Fibroblast of upper back skin (primary cell): ENCODE measurements at places on chromosomes 1 and 21.

DNA sequence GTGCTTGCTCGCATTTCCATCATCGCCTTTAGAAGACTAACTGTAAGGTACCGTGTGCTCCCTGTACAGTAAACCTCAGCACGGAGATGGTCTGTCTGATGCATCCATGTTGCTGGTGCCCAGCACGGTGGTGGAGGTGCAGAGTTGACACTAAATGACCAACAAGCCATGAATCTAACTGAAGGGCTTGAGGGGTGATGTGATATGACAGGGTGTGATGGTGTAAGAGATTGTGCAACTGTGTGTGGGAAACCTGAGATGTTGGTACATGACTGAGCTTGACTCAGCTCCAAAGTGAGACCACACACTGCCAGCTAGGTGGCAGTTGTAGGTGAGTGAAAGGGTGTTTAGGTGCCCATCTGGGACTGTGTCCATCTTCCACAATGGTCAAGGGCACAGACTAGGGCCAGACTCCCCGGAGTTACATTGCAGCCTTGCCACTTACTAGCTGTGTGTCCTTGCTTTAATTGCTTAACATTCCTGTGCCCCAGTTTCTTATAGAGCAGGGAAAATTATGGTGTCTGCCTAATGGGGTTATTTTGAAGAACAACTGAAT is 21.4 kb downstream of the SLC2A1 start:
- peak; percentile 67 for DNase-seq

DNA sequence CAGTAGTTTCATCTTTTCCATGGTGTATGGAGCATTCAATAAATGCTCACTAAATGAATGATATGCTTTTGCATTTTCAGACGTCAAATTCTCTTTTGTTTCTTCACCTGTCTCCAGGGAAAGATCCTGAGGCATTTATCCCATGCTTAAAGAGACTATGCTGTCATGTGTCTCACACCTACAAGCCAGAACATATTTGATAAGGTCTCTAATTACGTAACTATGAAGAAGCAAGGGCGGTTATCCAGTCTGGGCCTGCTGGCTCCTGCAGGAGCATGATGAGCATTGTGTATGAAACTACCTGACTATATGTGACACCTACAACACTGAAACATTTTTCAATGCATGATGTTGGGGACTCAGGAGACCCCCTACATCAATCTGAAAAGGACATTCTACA is 51.8 kb downstream of the FBXO42 start:
- DNase-seq = no peak

DNA sequence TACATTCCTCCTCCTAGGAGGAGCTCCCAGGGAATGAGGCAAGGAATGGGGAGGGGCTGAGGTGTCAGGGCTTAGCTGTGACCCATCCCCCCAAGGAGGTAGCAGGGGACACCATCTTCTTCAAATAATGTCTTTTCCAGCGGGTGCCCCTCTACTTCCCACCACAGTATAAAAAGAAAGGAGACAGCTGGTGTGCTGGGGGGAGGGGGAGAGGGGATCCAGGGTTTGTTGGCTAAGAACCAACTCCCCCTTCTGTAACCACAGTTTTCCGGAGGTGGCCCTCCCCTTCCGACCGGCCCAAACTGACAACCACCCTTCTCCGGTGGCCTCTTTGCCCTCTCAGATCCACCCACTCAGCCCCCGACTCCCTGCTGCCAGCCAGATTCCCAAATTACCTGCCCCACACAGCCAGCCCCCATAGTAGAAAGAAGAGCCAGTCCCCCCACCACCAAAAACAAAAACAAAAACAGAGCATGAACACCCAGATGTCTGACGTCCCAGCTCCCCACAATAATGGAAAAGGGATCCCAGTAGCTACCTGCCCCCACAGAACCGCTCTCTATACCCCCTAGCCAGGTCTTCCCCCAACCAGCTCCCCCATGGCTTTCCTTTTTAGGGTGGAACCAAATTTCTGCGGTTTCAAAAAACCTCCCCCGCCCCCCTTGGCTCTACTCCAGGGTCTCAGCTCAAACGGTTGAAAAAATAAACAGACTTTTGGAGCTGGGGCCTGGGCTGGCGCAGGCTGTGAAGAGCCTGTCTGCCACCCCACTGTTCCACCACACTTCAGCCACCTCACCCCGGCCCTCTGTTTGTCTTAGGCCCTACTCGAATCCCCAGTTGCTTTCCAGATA is 2.1 kb downstream of the ARHGEF2 start:
- DNase-seq = peak; percentile 87

DNA sequence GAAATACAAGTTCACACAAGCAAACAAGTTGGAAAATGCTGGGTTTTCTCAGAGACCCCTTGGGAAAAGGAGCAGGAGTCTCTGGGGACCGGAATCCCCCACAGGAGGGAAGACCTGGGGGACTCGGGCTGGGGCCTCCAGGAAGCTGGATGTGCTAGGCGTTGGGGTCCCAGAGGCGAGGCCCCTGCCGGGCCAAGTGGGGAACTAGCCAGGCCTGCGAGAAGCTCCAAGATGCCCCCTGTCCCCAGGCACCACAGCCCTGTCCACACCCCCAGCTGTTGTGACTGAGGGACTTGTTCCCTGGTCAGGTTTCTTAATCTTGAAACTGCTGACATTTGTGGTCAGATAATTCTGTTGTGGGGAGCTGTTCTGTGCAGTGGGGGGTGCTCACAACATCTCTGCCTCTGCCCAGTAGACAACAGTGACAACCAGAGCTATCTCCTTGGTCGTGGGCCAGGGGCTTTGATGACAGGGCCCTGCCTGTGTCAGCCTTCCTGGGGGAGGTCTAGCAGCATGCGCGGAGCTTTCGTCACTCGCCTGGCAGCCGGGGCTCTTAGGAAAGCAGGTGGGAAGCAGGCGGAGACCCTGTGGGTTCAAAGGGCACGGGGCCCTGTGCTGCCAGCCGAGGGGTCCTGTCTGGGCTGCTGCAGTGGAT is 126.4 kb upstream of the ARHGEF16 start:
- DNase-seq = no peak

- DNase-seq = no peak
Observed at GRCh38 chr1:9384751-9385245, 92.1 kb downstream of the SPSB1 start.

- DNase-seq = no peak
Observed at GRCh38 chr1:167199656-167200055, 21.0 kb upstream of the POU2F1 start.

- no peak for DNase-seq
Observed at GRCh38 chr1:151311011-151311410, 16.2 kb downstream of the PI4KB start.

DNA sequence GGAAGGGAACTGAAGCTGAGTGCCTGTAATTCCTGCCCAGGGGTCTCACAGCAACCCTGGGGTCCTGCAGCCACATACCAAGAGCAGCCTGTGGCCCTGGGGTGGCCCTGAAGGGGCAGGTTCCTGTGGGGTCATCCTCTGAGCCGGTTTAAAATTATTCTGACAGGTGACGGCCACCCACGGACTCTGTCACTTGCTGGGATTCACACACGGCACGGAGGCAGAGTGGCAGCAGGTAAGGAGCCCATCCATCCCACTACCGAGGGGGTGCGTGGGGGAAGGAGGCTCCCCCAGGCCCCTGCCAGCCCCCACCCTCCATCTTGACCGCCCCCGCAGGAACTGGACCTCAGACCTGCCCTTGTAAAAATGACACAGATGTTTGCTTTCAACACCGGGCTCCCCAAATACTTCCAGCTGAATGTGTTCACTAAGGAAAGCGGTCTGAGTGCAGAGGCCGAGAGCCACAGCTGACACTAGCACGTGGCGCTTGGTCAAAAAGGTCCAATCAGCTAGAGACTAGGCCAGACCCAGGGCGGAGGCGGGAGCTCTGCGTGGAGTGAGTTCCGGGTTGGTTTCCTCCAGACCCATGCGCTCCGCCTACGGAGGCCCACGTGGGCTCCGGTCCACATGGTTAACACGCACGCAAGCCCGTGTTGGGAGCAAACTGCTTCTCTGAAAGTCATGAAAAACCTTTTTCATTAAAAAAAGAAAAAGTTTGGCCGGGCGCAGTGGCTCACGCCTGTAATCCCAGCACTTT is 10.0 kb downstream of the YBEY start:
- peak; percentile 91 for DNase-seq

DNA sequence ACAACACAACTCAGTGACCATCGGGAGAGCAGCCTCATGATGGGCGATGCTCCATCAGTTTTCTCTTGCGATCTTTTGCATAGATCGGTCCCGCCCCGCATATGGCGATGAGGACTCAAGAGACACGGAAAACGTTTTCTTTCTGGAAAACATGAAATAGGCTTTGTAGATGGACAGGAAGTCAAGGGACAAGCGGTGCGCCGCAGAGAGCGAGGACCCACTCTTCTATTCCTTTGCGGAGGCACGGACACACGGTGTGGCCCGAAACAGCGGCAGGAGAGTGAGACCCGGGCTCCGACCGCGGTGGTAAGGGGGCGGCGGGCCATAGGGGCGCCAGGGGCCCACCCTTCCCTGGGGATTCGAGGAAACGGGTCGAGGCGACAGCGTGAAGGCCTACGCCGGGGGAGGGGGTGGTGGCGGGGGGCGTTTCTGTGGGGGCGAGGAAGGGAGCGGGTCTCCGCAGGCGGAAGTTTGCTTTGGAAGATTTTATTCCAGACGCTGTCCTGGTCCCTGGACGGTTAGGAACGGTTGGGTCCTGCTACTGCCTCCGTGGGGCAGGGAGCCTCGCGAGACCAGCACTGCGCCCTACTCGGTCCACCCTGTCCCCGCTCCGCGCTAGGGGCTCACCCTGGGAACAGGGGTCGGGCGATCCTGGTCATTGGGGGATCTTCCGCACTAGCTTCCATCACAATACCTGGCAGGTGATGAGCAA is 796 bp upstream of the TDRKH start:
- DNase-seq = no peak
